ENCODE measurements at places on chromosomes 5 and 9.

DNA sequence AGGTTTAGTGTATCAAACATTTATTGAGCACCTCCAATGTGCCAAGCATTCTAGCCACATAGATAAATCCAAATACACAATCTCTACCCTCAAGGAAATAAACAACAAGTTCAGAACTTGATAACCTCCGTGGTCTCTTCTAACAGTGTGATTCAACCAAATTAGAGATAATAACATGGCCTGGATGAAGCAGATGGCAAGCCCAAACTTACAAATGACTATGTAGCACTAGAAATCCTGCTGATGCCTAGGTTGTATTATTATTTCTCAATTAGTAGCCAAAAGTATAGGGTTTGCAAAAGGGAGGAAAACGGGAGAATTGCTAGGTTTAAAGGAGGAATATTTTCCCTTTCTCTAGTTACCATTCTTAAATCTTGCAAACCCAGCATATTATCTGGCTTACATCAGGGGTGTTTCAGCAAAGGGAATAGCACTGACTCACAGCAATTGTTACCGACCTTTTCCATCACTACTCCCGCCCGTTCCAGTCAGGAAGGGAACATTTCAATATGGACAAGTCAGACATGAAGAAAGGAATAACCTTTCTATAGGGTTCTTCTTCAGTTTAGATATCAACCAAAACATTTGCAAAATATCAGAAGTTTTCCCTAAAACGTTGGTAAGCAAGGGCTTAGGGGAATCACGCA lies 2.3 kb downstream of the DPYSL3 start:
- DNase-seq: peak; percentile 73

GRCh38 chr9:123556464-123557435 lies 200.8 kb downstream of the CRB2 start:
- DNase-seq: no peak

DNA sequence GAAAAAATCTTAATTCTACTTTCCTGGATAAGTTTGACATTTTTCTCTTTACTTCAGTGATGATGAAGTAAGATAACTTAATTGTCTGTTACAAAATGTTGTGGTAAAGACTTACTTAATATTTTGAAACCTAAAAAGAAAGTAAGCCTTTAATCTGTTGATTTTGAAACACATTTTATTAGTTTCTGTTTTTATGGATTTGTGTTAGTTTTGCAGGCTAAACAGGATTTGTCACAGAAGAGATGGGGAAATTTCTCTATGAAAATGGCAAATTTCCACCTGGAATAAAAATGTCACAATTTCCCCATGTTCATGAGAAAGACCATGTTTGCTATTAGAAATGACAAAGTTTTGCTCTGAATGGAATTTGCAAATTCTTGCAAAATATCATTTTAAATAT lies 237.1 kb downstream of the RFX3 start:
- no peak for DNase-seq

- DNase-seq: no peak
Observed at GRCh38 chr5:1975898-1976765, 93.4 kb upstream of the IRX4 start.

DNA sequence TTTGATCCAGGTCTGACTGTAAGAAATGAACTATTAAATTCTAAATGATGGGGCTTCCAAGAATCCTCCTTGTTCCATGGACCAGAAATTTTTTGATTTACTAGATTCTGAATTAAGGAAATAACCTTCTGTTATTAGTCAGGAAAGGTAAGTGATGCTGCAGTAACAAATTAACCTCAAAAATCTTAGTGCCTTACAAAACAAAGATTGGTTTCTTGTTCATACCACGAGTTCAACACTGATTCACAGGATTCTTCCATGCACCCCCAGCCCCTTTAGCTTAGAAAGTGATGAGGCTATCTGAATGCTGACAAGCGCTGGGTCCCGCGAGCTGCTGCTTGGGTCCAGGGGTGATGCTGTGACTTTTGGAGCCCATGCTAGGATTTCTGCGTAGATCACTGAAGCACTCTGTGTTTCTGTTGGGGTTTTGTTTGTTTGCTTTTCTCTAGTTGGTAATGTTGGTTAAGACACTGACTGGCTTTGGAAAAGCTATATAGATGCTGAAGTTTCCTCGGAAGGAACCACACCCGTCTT lies 52.3 kb downstream of the COL15A1 start:
- DNase-seq: no peak

All from iris pigment epithelial cell (primary cell).